Mesenchymal stem cell (in vitro differentiated cells and primary cell): ENCODE measurements at places on chromosomes 5 and 9.

- H3K27me3 ChIP-seq, result no peaks in the 10 kb centered on the region
- peaks cover 9% of the 10 kb centered on the region for H3K4me1 ChIP-seq
- peak overlapping the region; percentile 55 for H3K27ac ChIP-seq
These were observed 27.5 kb downstream of the SPARC start for GRCh38 chr5:151659001-151659754.

GRCh38 chr5:176797456-176798050, 12.8 kb upstream of the UNC5A start:
- no peak for DNase-seq
- H3K27ac ChIP-seq, result no peak overlapping the region
- no peak overlapping the region for H3K4me3 ChIP-seq
- H3K4me1 ChIP-seq, result peaks cover 8% of the 10 kb centered on the region

DNA sequence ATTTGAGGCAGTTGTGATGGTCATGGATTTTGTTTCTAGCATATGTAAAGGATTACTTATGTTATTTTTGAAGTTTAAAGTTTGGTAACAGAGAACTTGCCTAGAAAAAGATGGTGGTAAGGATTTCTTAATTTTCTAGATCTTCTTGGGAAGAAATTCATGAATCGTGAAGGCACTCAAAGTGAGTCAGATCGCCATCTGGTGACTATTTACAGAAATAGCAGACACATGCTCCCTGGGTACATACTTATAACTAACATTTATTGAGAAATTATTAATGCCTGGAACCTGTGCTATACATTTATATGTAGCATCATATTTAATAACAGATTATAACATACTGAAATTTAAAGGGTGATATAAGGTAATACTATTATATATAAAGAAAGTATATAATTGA, 299.7 kb downstream of the IZUMO3 start:
- H3K27me3 ChIP-seq, result no peaks in the 10 kb centered on the region
- DNase-seq, result peak; percentile 2
- no peaks in the 10 kb centered on the region for H3K4me1 ChIP-seq
- H3K4me3 ChIP-seq, result no peak overlapping the region

- H3K27me3 ChIP-seq, result peaks cover 3% of the 10 kb centered on the region
- H3K4me3 ChIP-seq, result no peak overlapping the region
- DNase-seq, result no peak
- no peaks in the 10 kb centered on the region for H3K4me1 ChIP-seq
These were observed 163.4 kb downstream of the GHR start for GRCh38 chr5:42586625-42587024.

DNA sequence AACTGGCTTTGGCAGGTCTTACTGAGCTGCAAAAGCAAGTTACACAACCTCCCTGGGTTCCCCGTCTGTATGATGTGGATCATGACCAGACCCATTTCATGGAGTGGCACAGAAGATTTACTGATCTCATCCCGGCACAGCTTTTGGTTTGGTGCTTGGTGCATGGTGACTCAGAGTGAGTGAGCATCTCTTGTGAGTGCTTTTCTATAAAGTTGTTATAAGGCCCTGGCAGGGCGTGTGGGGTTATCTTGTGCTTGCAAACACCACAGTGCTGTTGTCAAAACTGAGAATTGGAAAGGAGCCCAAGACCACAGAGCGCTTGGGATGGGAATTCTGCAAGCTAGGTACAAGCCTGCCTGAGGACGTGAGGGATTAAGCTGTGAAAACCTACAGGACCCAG, 425.2 kb downstream of the GADD45G start:
- no peak overlapping the region for H3K4me3 ChIP-seq
- no peak overlapping the region for H3K27ac ChIP-seq
- H3K36me3 ChIP-seq, result no peaks in the 10 kb centered on the region
- DNase-seq, result peak; percentile 32

- H3K27ac ChIP-seq, result no peak overlapping the region
- DNase-seq, result no peak
- no peaks in the 10 kb centered on the region for H3K36me3 ChIP-seq
- no peak overlapping the region for H3K4me3 ChIP-seq
These were observed 402.3 kb downstream of the TAF11L14 start for GRCh38 chr5:18036531-18036930.

DNA sequence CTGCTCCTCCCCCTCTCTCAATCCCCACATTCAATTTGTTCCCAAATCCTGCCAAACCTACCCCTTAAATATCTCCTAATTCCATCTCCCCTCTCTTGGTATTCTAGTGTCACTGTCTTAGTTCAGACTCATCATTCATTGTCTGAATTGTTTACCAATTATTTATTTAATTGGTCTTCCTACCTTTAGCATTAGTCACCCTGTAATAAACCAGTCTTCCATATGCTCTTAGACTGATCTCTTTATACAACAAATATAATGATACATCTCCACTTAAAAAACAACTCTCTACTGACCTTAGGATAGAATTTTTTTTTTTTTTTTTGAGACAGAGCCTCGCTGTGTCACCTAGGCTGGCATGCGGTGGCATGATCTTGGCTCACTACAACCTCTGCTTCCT, 51.4 kb downstream of the RFK start:
- H3K4me3 ChIP-seq, result no peak overlapping the region
- no peak overlapping the region for H3K27ac ChIP-seq
- DNase-seq, result no peak
- H3K36me3 ChIP-seq, result no peaks in the 10 kb centered on the region

GRCh38 chr9:94031380-94031779, 52.9 kb upstream of the PTPDC1 start:
- H3K36me3 ChIP-seq, result no peaks in the 10 kb centered on the region
- H3K4me1 ChIP-seq, result peaks cover 1% of the 10 kb centered on the region
- no peak overlapping the region for H3K27ac ChIP-seq
- DNase-seq, result no peak
- H3K27me3 ChIP-seq, result no peaks in the 10 kb centered on the region

GRCh38 chr5:175133185-175133584, 310.8 kb downstream of the DRD1 start:
- H3K4me1 ChIP-seq, result no peaks in the 10 kb centered on the region
- H3K27me3 ChIP-seq, result peaks cover 4% of the 10 kb centered on the region
- DNase-seq, result no peak
- no peaks in the 10 kb centered on the region for H3K36me3 ChIP-seq

- H3K27ac ChIP-seq, result no peak overlapping the region
- no peak for DNase-seq
- no peaks in the 10 kb centered on the region for H3K36me3 ChIP-seq
- H3K4me3 ChIP-seq, result no peak overlapping the region
These were observed 163.6 kb downstream of the SPOCK1 start for GRCh38 chr5:137335493-137335892.

- no peak for DNase-seq
- no peak overlapping the region for H3K4me3 ChIP-seq
- no peaks in the 10 kb centered on the region for H3K27me3 ChIP-seq
- H3K27ac ChIP-seq, result no peak overlapping the region
These were observed 112.9 kb downstream of the ST8SIA4 start for GRCh38 chr5:100790170-100790665.

DNA sequence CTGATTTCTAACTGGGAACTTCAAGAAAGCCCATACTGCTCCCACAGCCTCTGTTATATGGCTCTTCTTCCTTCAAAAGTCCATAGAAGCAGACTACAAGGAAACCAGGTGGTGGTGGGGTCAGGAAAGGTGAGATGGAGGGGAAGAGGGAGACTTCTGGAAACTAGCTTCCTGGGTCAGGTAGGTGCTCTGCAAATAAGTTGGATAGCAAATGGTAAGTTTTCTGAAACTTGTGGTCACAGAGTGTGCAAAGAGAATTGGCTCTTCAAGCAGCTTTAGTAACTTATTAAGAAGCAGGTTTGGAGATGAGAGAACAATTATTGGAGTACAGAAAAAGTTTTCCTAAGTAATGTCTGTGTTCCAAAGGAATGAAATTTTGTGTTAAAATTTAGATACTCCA, 316.9 kb downstream of the ADGRV1 start:
- H3K4me1 ChIP-seq, result peaks cover 8% of the 10 kb centered on the region
- DNase-seq, result no peak
- no peaks in the 10 kb centered on the region for H3K27me3 ChIP-seq
- peak overlapping the region; percentile 55 for H3K27ac ChIP-seq

DNA sequence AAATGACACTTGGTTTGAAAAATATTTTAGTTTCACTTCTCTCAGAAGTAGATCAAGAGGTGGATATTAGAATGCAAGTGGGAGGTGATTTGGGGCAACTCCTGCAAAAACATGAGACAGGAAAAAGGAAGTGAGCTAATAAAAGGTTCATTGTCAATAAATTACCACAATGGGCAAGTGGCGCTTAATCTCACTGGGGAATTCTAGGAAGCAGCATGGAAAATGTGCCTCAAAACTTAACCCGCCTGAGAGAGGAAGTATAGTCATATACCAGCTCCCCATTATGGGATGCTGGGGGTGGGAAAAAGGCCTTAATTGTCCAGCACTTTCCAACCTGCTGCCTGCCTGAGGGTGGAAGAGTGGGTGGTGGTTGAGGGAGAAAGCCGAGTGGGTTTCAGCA, 204.1 kb downstream of the ELAVL2 start:
- no peak overlapping the region for H3K4me3 ChIP-seq
- no peaks in the 10 kb centered on the region for H3K4me1 ChIP-seq
- H3K27ac ChIP-seq, result no peak overlapping the region
- H3K27me3 ChIP-seq, result no peaks in the 10 kb centered on the region

DNA sequence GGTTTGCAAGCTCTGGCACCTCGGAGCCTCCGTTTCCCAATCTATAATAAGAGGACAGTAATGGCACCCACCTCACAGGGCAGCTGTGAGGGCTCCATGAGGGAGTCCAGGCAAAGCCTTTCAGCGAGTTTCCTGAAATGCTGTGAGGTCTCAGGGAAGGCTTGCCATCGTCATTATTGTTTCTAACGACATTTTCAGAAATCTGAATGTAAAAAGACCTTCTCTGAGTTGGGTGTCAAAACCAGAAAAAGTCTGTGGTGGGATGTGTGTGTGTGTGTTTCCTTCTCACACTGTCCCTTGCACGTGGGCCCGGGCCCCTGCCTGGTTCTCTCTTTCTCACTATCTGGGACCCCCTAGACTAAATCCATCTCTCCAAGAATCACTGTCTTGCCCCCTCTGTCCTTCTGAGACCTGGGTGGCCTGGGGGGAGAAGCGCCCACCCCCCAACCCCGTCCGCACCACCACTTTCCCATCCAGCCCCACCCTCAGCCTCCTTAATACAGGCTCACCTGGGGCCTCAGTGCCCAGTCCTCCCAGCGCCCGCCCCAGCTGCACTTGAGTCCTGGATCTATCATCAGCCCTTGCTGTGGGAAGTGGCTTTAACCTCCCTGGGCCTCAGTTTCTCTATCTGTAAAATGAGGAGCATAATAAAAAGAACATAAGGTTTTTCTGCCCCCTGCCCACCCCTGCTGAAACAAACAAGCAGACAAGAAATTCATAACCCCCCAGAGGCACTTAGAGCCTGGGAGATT, 180.3 kb downstream of the C9orf50 start:
- DNase-seq, result no peak
- peaks cover 19% of the 10 kb centered on the region for H3K4me1 ChIP-seq
- H3K27ac ChIP-seq, result no peak overlapping the region

DNA sequence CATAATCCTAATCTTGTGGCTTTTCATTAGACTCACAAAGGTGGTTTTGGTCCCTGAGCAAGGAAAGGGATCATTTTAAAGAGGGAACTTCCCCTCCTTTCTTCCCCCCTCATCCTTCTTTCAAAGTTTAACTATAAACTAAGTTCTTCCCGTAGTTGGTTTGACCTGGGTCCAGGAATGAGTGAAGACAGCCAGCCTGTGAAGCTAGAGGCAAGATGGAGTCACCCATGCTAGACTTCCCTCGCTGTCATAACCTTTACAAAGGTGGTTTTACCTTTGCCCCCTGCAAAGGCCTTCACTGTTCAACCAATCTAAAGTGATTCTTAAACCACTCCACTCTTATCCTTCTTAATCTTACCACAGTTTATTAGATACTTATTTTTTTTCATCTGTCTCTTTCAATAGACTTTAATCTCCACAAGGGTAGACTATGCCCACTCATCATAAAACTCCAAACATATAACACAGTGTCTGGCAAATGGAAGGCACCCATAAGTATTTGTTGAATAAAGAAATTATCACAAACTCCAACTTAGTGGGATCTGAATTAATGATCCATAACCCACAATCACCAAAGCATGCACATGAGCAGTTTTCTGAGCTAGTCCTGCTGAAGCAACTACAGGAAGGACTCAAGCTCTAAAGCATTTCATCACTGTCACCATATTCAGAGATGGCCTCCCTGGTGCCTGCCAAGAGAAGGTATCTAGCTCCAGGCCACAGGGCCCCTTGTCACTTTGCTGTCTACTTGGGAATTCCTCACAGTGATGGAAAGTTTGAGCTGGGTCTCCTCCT, 369.0 kb downstream of the SPOCK1 start:
- peaks cover 2% of the 10 kb centered on the region for H3K4me1 ChIP-seq
- H3K27ac ChIP-seq, result no peak overlapping the region
- no peak for DNase-seq

DNA sequence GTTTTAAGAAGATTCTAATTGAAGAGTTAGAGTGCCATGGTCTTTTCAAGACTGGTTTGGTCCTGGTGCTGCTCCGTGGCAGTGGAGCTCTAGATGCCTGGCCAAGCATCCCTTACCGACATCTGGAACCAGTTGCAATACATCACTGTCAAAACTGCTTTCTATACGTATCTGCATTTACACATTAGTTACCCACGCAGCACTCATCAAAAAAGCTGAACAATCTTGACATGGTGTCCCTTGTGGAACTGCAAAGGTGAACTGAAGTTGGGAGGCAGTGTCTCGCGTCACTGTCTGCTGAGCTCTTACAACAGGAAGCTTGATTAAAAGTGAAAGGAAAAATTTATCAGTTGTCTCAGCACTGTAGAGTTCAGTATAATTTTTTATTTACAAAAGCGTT, 82.6 kb downstream of the PBX3 start:
- DNase-seq, result no peak
- no peaks in the 10 kb centered on the region for H3K27me3 ChIP-seq
- H3K4me3 ChIP-seq, result no peak overlapping the region

DNA sequence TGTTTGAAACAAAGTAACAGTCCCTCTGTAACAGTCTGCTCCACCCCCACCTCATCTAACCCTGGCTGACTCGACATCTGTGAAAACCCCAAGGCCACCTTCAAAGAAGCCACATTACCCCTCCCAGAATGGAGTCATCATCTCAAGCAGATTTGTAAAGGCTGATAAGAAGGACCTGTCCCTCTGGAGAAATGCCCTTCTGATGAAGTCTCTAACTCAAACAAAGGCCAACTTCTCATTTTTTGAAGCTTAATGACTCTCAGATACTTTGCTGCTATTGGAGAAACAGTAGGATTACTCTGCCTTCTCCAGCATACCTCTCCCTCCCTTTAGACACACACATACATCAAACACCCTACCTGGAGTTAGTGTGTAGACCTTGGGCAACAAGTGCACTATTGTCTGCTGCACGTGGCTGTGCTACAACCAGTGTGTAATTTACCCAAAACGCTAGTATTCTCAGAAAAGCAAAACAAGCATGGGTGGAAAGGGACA, 5.3 kb upstream of the SUSD1 start:
- no peak overlapping the region for H3K27ac ChIP-seq
- peak; percentile 34 for DNase-seq
- H3K27me3 ChIP-seq, result no peaks in the 10 kb centered on the region
